ENCODE measurements at places on chromosomes 5 and 9.
A peak's percentile ranks its signal among the peaks of the same experiment; 100 is the strongest.

GRCh38 chr9:122088880-122089706 lies 4.0 kb downstream of the TTLL11 start:
- no peak for DNase-seq

- DNase-seq = no peak
Measured at GRCh38 chr9:76567086-76567485, 108.1 kb downstream of the GCNT1 start.

- DNase-seq = no peak
Measured at GRCh38 chr9:84991514-84991870, 322.0 kb downstream of the NTRK2 start.

DNA sequence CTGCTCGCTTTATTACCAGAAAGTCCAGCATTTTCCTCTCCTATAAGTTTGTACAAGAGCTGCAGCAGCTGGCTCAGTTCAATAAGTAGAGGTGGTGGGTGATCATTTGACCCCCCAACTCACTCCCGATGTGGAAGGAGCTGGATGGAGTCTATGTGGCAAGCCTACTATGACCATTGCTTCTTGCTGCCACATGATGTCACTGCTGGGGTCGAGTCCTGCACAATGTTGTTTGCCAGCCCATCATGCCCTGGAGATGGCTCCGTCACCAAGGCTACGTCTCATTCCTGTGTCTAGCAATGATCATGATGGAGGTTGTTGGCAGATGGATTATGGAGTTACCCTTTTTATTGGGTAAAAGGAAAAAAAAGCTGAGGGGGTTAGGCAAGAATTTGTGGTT lies 266.3 kb downstream of the PSAT1 start:
- no peak for DNase-seq

DNA sequence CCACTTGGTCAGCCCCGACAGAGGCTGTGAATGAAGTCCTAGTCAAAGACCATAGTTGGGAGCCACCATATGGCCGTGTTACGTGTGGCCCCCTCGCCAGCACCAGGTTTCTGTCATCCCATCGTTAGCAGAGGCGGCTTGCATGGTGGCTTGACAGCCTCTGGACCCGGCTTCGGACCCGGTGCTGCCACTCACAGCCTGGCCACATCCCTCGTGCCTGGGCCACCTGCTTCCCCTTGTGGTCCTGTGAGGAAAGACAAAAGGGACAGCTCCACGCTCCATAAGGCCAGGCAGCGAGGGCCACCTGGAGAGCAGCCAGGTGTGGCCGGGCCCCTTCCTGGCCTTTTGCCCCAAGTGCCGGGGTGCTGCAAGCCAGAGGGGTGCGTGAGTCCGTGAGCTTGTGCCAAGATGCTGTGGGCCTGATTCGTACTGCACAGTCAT lies 6.2 kb downstream of the NKD2 start:
- no peak for DNase-seq

DNA sequence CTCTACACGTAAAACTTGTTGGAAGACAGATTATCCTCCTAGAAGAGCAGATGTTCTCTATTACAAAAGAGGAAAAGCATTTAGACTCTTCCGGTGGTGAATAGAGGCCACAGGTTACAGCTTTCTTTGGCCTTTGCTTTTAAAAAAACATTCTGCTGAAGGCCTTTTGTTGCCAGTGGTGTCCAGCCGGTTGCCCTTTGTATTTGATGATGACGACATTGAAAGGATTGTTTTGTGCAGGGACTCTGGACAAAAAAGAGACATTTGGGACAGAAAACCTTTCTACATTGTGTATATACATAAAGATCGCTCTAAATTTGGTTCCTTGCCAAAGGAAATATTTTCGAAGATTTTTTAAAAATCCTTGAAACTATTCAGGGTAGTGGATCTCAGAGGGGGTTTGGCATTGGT lies 180.3 kb downstream of the C9orf152 start:
- no peak for DNase-seq

DNA sequence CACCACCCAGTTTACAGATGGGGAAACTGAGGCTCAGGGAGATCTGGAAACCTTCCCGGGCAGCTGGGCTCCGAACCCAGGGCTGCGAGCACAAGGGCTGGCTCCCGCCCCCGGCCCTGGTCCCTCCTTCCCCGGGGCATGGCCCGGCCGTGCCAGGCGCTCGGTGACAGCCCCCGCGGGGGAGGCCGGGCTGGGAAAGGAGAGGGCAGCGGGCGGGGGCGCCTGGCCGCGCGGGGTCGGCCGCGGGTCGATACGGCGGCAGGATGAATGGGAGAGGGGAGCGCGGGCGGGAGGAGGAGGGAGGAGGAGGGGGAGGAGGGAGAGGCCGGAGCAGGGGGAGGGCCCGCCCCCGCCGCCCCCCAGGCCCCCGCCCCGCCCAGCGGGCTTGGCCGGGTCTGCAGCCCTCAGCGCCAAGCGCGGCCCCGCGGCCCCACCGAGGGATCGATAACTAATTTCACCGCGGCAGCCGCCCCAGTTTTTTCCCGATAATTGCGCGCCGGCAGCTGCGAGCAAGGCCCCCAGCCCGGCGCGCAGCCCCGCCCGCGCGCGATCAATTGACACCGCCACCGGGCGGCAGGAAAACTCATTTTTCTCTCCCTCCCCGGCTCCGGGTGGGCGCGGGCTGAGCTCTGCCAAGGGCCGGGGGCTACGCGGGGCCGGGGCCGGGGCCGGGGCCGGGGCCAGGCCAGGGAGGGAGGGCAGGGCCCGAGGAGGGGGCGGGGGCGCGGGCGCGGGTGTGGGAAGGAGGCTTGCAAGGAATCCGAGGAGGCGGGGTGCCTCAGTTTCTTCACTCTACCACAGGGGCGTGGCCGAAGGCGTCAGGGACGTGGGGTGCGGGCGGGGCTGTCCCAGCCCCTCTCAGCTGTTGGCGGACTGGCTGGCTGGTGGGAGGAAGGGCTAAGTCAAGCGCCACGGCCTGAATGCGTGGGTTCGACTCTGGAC lies 52.1 kb downstream of the C9orf50 start:
- DNase-seq = no peak

DNA sequence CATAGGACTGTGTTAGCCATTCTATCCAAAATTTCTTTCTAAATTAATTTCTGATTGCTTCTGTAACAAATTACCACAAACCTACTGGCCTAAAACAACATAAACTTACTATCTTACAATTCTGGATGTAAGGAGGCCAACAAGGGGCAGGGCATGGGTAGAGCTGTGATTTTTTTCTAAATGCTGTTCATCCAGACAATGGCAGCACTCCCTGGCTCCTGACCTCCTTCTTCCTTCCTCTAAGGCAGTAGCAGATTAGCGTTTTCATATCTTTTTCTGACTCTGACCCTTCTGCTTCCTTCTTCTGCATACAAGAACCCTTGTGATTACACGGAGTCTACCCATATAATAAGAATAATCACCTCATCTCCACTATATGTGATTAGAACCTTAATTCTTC lies 1005.8 kb downstream of the CDH12 start:
- no peak for DNase-seq

- DNase-seq = no peak
Measured at GRCh38 chr5:10250806-10251276, 761 bp downstream of the CCT5 start.

DNA sequence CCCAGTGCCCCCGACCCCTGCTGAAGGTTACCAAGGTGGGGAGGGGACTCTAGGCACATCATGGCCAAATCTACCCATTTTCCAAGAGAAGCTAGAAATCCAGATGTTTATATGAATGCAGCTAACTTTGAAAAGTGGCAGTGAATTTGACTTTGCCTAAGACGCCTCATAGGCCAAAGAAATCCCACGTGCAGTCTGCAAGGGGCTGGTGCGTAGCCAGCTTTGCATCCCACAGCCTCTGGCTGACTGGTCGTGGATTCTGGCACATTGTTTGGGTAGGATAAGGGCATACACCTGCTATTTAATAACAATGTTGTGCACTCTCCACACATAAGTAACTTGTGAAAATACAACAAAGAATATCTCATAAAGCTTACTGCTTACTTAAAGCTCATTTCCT lies 3.5 kb upstream of the GADD45G start:
- DNase-seq = no peak

DNA sequence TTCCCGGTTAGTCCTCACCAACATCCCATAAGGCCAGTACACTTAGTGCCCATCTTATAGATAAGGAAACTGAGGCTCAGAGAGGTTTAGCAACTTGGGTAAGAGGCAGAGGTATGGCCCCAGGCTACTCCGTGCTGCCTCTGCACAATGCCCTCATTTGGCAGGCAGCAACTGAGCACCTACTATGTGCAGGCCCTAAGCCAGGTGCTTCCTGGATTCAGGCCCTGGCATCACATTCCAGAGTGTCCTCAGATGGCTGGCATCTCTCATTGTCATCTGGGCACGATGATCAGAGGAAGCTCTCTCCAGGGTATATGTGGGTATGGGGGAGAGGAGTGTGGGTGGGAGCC lies 53.8 kb upstream of the PSD2 start:
- DNase-seq = no peak

DNA sequence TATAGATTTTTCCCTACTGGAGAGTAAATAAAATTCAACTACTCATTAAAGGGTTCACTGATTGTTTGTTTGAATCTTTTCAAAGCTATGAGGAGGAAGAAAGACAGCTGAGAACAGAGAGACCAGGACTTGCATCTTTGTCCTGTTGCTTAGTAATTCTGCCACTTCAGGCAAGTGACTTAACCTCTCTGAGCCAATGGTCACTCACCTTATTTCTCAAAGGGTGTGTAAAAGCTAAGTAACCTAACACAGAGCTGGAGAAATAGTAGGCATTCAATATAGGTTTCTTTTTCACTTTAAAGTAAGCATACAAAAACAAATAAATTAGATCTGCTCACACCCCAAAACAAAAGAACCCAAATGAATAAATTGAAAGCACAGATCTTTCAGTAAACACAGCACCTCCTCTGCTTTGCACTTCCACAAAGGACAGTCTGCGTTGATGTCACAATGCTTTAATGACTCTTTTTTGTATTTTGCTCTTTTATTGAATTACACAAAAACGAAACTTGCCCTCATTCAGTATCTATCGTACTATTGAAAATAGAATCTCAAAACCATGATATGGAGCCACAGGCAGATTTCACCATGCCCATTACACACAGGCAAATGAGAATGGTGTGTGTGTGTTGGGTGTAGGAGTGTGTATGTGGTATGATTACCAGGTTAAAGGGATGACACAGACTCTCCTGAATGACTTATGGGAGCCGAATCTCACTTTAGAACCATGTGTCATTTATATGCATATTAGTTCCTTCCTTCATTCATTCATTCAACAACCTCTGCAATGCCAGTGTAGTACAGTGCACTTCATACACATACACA lies 166.0 kb downstream of the EBF1 start:
- DNase-seq = no peak

GRCh38 chr5:172064766-172065165 lies 58.3 kb upstream of the FBXW11 start:
- DNase-seq = no peak

- DNase-seq = no peak
Measured at GRCh38 chr9:91026266-91026665, 224.6 kb downstream of the SYK start.

GRCh38 chr9:2335260-2335659 lies 286.3 kb upstream of the VLDLR start:
- no peak for DNase-seq

- DNase-seq = no peak
Measured at GRCh38 chr9:121153642-121154041, 48.0 kb downstream of the RAB14 start.

DNA sequence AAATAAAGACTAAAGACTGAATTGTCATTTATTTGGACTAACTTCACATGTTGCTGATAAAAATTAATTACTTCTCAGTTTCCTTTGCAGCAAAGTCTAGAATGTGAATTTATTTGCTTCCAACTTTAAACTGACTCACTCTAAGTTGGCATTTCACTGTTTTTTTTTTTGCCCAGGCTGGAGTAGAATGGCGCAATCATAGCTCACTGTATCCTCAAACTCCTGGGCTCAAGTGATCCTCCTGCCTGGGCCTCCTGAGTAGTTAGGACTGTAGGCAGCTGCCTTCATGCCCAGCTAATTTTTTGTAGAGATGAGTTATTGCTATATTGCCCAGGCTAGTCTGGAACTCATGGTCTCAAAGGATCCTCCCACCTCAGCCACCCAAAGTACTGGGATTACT lies 3.5 kb downstream of the CCNB1 start:
- DNase-seq = no peak

GRCh38 chr9:22457448-22457847 lies 10.8 kb downstream of the DMRTA1 start:
- no peak for DNase-seq

GRCh38 chr9:126049088-126049487 lies 277.5 kb upstream of the MVB12B start:
- DNase-seq = no peak

- DNase-seq = no peak
Measured at GRCh38 chr5:136772491-136772890, 407.1 kb upstream of the TRPC7 start.

GRCh38 chr5:33468775-33469435 lies 28.1 kb downstream of the TARS1 start:
- no peak for DNase-seq

DNA sequence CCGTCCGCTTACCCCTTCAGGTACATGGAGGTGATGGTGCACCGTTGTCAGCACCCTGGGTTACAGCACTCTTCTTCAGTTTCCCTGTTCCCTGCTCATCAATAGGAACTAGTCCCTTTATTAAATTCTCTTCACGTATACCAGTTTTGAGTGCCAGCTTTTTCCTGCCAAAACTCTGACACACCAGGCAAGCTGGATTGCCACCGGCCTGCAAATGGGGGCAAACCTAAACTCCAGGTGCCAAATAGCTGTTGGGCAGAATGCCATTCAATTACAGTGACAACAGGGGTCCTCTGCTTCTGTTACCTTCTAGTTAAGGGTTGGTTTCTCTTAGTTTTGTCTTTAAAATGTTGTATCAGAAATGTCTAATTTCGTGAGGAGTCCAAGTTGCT lies 400.4 kb downstream of the OSTF1 start:
- DNase-seq = no peak

GRCh38 chr5:117657541-117657940 lies 1082.9 kb upstream of the SEMA6A start:
- DNase-seq = no peak

DNA sequence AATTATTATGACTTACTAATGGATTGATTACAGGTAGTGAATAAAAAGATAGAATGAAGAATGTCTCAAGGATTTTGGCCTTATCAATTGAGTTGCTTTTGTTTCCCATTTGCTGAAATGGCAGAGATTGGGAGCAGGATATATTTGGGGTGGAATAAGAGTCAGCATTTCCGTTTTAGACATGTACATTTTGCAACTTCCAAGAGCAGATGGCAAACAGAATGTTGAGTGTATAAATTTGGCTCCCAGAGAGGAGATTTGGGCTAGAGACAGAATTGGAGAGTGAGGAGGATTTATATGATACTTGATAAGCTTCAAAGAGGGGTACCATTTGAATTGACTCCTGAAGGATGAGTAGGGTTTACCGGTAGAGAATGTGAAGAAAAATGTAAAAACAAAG lies 437.9 kb upstream of the PAPPA start:
- DNase-seq = no peak

DNA sequence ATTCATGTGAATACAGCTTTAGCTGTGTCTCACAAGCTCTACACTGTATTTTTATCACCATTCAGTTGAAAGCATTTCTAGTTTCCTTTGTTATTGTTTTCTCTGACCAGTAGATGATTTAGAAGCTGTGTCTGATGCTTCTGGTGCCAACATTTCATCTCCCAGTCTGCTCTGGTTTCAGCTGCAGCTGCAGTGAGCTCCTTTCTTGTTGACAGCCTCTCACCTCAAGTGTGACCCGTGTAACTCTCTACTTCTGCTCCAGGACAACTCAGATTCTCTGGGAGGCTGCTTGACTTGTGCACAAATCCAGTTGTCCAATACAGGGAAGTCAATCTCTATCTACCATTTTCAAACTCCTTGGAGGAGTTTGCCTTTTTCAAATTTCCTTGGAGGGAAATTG lies 504.8 kb downstream of the DIRAS2 start:
- no peak for DNase-seq

GRCh38 chr9:21964925-21965385 lies 29.2 kb downstream of the CDKN2A start:
- DNase-seq = peak; percentile 20

Measured in stimulated activated CD8-positive, alpha-beta memory T cell treated with anti-CD3 and anti-CD28 coated beads, Interleukin-15, amount 100 ng/mL, for 1 hour (primary cell).